Activated T-cell treated with anti-CD3 and anti-CD28 coated beads, Interleukin-2, amount 50 U/mL, for 1 hour (primary cell): ENCODE measurements at places on chromosomes 1 and 21.

DNA sequence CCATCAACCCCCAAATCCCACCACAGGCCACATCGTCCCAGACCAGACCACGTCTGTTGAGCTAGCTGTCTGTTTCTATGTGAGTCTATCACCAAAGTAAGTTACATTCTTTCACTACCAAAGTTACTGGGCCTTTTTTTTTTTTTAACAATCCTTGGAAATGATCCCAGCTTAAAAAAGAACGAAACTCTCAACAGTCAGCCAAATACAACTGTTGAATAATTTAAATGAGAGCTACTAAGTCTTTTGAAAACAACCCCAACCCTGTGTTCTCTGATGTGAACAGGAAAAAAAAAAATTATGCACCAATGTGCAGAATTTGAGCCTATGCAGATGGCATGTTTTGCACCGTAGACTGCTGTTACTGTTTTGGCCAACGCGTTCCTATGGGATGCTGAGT lies 134.0 kb upstream of the ETS2 start:
- DNase-seq, result no peak

- no peak for DNase-seq
Observed at GRCh38 chr1:54604051-54604450, 19.3 kb downstream of the FAM151A start.

DNA sequence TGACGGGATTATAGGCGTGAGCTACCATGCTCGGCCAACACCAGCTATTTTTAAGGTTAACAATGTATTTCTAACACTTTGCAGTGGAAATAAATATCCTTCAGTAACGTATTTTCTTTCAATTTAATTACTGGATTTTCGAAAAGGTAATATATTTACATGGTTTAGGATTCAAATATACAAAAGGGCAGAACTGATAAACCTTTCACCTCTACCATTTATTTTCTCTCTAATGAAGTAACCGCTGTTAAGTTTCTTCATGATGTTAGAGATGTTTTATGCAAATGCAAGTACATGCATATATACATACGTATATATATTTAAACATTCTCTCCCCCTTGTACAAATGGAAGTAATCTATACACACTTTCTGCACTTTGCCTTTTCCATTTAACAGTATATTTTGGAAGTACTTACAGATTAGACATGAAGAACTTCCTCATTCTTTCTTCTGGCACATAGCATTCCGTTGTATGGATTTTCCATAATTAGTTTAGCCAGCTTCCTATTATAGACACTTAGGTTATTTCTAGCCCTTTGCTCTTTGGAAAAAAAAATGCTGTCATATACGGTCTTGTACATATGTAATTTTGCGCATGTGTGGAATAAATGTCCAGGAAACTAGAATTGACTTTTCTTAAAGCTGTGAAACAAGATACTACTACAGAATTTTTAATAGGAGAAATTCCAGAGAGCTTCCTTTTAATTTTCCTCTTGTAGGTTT lies 14.9 kb upstream of the HJV start:
- no peak for DNase-seq

GRCh38 chr1:233707153-233707879 lies 93.4 kb downstream of the KCNK1 start:
- DNase-seq, result no peak

- no peak for DNase-seq
Observed at GRCh38 chr21:38476385-38476784, 21.9 kb downstream of the ERG start.
